NCI-H1048 (cell line): ENCODE measurements at places on chromosomes 5 and 9.

DNA sequence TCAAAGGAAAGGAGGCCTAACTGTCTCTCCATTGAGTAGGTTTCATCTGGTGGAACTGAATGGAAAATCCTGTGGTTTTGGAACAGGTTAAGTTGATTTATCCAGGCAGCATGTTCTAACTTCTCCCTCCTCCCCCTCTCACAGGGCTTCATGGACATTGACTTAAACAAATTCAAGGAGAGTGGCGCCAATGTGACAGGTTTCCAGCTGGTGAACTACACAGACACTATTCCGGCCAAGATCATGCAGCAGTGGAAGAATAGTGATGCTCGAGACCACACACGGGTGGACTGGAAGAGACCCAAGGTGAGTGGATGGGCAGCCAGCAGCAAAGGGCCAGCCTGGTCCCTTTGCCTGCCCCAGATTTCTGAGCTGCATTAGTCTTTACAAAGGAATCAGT, 183.9 kb downstream of the GRIA1 start:
- no peak for DNase-seq

DNA sequence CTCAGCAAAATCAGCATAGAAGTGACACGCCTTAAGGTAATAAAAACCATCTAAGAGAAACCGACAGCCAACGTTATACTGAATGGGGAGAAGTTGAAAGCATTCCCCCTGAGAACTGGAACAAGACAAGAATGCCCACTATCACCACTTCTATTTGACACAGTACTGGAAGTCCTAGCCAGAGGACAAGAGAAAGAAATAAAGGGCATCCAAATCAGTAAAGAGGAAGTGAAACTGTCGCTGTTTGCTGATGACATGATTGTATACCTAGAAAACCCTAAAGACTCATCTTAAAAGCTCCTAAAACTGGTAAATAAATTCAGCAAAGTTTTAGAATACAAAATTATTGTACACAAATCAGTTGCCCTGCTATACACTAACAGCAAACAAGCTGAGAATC, 393.3 kb downstream of the KIF4B start:
- no peak for DNase-seq

DNA sequence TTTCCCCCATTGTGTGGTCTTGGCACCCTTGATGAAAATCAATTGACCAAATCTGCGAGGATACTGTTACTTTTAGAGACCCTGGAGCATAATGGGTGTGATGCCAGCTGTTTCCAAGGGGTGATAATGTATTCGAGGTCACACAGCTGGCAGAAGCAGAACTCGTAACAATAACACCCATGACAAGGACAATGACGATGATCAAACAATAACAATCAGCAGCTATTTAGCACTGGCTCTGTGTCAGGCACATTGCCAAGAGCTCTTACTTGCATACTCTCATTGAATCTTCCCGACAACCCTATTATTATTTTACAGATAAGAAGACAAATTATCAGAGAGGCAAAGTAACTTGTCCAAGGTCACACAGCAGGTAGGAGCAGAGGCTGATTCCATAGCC, 223.7 kb upstream of the MSX2 start:
- DNase-seq = no peak

DNA sequence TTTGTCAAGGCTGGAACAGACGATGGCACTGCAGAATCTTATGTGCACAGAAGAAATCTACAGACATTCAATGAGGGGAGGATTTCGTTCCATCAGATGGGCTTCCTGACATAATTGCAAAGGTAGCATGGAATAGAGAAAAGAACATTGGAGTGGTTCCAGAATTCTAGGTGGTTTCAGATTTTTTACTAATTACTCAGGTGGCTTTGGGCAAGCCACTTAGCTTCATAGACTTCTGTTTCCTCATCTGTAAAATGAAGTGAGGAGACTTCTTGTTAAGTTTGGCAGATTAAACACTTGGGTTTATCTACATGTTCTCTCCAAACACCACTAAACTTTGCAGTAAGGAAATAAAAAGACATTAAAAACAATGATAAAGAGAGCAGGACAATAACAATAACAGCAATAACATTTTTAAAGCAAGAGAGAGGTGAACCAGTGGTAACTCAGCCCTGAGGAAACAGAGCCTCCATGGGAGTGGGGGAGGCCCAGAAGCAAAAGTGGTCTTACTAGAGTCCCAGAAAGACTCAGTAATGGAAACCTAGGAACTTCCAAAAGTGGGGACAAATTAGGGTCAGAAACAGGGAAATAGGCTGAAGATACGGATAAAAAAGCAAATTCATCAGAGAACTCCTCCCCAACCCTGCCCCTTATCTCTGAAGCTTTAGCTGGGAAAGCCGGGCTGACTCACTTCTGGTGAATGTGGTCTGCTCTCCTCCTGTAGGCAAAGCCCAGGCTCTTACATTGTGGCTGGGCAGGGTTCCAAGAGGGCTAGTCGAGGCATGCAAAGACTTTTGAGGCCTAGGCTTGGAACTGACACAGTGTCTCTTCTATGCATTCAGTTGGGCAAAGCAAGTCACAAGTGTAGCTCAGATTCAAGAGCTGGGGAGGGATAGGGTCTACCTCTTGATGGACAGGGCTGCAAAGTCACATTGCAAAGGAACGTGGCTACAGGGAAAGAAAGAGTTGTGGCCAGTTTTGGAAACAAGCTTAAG, 11.8 kb upstream of the ACTBL2 start:
- DNase-seq = peak; percentile 70

DNA sequence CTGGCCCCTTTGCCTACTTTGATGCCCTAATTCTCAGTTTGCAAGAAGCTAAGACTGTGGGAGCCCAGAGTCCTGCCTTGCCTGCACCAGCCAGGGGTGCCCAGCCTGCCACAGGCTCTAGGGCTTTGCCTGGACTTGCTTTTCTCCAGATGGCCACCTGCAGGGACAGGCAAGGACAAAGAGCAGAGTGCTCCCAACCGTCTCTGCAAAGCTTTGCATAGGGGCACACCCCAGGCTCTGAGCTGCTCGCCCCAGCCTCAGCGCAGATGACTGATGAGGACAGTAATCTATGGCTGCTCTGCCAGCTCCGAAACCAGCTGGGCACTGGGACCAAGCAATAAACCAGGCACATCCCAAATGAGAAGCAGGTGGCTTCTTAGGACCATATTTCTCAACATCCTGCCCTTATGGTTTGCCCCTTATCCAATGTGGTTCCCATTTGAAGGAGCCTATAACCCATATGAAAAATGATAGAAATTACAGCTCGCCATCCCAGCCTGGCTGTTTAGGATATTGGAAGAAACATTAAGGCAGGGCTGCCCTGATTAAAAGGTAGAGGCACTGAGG, 25.4 kb upstream of the TCF7 start:
- DNase-seq = no peak

GRCh38 chr5:103461243-103461642, 101.3 kb downstream of the NUDT12 start:
- no peak for DNase-seq

DNA sequence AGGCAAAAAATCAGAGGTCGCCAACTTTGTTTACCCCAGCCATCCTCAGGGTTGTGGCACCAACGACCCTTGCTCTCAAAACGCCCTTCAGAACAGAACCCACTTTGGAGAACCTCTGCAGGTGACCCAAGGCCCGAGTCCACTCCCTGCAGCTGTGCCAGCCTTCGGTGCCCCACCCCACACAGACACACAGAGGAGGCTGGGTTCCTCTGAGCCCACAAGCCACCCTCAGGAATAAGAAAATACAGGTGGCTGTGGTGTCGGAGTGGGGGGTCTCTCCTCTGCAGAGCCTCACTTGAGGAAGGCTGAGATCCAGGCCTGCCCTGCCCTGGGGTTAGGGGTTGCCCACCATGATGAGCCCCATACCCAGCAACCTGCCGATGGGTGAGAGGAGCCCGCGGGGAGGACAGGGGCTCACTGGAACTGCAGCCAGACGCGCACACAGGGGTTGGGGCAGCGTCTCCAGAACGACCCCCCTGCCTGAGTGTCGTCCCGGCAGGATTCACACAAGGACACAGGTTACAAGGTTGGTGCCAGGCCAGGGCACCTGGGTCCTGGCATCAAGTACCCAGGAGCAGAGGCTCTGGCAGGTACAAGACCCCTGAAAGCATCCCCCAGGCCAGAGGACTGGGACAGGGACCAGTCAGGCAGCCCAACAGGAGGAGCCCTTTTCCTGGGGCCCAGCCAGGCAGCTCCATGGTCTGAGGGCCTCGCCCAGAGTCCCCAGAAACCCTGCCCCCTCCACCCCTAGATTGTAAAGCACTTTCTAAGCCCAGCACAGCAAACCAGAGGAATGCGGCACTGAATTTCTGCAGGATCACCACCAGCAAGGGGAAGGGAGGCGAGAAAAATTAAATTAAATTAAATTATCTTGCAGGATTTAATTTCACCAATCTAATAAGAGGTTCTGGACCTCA, 40.0 kb downstream of the NACC2 start:
- no peak for DNase-seq

- DNase-seq = no peak
Measured at GRCh38 chr5:92328584-92329259, 945.6 kb upstream of the ARRDC3 start.

GRCh38 chr9:16031971-16032370, 479.1 kb downstream of the CCDC171 start:
- no peak for DNase-seq

DNA sequence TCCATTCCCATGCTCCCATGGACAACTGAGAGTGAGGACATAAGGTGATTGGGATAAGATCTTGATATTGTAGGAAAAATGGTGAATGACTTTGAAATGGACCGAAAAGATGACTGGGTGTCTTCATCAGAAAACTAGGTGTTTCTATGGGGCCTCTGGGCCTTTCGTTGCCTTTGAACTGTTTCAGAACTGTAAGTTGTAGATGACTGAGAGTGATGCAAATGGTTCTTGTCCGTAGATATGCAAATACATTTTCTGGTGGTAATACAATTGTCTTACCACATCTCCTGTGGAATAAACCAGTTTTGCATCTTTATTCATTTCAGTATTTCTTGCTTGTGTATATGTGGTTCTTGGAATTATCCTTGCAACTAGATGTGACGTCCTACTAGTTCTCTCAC, 16.0 kb upstream of the TEX48 start:
- DNase-seq = no peak

DNA sequence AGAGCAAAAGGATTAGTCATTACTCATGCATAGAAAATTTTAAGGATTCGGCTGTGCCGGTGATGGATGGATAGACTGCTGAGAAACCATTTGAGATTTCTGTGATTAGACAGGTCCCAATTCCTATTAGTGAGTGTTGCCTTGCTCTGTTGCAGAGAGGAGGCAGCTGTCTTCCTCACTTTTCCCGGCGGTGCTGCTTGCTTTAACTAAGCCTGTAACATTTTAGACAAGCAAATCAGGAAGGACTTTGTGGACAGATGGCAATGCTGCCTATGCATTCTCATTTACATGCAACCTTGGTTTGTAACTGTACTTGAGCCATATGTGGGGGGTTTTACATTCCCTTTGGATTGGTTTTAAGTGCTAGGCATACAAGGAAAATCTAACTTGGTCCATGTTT, 1176.3 kb downstream of the CDH18 start:
- DNase-seq = no peak

DNA sequence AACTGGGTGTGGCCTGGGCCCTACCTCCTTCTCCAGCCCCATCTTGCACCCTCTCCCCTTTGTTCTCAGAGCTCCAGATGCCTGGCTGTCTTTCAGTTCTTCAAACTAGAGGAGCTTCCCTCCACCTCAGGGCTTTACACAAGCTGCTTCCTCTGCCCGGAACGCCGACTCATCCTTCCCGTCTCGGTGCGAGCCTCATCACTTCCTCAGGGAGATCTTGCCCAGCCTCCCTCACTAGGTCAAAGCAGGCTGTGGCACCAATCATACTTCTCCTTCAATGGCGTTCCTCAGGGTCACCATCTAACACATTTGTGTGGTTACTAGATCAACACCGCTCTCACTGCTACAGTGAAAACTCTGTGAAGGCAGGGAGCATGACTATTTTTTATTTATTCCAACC, 56.2 kb upstream of the ZSWIM6 start:
- no peak for DNase-seq

DNA sequence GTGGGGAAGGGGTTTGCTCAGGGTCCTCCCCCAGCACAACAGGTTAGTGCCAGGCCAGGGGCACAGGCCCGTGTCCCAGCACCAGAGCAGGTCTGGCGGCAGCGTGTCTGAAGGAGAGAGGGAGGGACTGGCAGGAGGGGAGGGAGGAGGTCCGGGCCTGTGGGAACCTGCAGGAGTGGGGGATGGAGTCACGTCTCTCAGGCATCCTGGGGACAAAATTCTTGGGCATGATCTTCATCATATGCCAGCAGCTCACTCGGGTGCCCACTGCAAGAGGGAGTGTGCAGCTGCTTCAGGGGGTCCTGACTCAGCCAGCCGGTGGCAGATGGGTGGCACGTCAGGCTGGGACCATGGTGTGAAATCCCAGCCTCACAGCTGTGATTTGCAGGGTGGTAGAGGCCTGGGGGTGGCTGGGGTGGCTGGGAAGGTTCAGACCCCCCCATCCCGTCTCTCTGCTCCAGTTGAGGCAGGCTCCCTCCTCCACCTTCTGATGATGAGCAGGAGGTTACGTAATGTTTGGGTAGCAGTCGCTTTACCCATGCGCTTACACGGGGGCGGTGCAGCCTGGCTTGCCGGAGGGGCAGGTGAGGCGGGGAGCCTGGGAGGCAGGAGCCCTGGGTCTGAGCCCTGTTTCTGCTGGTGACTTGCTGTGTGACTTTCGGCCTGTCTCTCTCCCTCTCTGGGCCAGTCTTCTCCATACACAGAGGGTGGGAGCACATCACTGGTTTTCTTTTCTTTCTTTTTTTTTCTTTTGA, 40.5 kb downstream of the NCS1 start:
- DNase-seq = no peak

DNA sequence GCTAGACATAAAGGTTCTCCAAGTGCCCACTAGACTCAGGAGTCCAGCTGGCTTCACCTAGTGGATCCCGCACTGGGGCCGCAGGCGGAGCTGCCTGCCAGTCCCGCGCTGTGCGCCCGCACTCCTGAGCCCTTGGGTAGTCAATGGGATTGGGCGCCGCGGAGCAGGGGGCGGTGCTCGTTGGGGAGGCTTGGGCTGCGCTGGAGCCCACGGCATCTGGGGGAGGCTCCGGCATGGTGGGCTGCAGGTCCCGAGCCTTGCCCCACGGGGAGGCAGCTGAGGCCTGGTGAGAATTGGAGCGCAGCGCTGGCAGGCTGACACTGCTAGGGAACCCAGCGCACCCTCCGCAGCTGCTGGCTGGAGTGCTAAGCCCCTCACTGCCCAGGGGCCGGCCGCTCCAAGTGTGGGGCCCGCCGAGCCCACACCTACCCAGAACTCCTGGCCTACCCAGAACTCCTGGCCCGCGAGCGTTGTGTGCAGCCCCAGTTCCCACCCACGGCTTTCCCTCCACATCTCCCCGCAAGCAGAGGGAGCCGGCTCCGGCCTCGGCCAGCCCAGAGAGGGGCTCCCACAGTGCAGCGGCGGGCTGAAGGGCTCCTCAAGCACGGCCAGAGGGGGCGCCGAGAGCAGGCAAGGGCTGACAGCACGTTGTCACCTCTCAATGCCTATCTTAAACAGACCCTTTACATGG, 260.7 kb upstream of the DMRT1 start:
- no peak for DNase-seq
